Heart left ventricle (tissue), 16 donors: ENCODE measurements at places on chromosomes 7 and 10. TPM values are rescaled to one million over a fixed set of nuclear protein-coding genes. Genes with fewer than 3 reads are reported as not detected.

The UNC5B gene
- 8.3 TPM for total RNA-seq

The CDK6 gene
- total RNA-seq: 18.7 TPM

The HTR7 gene
- 0.64 TPM for total RNA-seq

The TFEC gene
- 15.4 TPM for total RNA-seq

The MLXIPL gene
- total RNA-seq: 0.42 TPM

The ITPRID1 gene
- not detected for total RNA-seq

The FAM237B gene
- not detected for total RNA-seq
